ENCODE measurements at places on chromosomes 5 and 9.
A peak's percentile ranks its signal among the peaks of the same experiment; 100 is the strongest.

DNA sequence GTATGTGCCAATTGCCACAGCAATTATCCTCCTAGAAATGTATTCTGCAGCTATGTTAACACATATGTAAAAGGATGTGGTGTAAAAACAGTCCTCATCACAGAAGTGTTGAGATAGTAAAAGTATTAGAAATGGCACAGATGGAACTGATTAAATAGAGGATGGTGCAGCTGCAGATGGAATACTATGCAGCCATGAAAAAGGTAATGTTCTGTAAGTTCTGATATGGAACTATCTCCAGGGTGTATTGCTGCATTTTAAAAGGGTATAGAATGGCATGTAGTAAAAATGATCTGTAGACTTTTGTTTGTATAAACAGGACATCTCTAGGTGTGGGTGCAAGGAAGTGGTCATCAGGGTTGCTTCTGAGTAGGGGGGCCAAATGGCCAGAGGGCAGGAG lies 63.0 kb upstream of the PHYKPL start:
- DNase-seq, result no peak

- no peak for DNase-seq
Measured at GRCh38 chr9:98009936-98010335, 26.8 kb downstream of the ANP32B start.

GRCh38 chr5:30994176-30994575 lies 199.3 kb upstream of the CDH6 start:
- DNase-seq, result peak; percentile 17

GRCh38 chr5:13045897-13046551 lies 898.5 kb downstream of the DNAH5 start:
- no peak for DNase-seq

- no peak for DNase-seq
Measured at GRCh38 chr9:120900824-120901223, 23.8 kb upstream of the PHF19 start.

DNA sequence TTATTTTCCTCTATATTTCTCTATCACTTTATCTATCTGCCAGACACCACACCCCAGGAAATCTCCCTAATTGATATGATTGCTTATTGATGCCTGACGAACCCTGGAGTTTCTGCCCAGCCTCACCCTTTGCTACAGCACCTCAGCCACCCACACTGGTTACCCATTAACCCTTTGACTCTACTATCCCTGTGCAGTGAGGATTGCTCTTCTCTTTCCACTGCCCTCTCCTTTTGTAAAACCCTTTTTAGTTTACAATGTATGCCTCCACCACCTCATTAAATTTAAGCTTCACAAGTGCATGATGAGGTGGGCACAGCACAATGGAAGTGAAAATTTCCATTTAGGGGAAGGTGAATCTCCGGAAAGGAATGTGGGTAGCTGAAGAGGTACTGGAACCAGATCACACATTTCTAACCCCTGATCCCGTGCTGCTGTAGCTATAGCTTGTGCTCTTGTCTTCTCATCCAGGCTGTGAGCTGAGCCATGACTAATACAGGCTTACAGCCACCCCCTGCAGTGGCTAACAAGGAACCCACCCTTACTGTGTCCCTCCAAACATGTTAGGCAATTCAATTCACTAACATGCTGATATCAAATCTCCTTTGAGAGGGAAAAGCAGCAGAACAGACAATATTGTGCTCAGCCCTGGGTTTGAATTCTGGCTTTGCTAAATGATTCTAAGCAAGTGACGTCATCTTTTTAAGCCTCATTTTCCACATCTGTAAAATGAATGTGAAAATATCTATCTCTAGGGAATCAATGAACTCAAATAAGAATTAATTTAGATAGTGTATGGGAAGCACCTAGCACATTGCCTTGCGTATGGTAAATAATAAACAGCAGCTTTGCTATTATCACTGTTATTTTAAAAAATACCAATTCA lies 186.9 kb upstream of the TRIM32 start:
- no peak for DNase-seq

DNA sequence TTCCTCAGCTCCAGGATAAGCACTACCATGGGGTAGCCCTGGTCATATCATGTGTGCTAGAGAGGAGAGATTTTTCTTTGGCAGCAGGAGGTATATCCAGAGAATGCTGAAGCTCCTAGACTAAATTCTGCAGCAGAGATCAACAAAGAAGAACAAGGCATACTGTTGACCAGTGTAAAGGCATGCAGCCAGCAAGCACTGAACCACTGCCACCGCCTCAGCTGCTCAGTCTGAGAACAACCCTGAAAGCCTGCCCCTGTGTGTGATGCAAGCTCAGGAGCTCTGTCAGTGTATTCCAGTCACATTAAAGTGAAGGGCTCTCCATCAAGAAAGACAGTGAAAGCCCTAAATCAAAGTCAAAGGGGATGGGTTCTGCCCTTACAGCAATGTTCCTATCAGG lies 439.5 kb upstream of the CD180 start:
- DNase-seq, result no peak

- no peak for DNase-seq
Measured at GRCh38 chr5:82642313-82642712, 364.2 kb upstream of the RPS23 start.

- no peak for DNase-seq
Measured at GRCh38 chr5:74063821-74064220, 437.8 kb downstream of the ARHGEF28 start.

- DNase-seq, result peak; percentile 45
Measured at GRCh38 chr9:97615439-97616072, 17.6 kb downstream of the TSTD2 start.

DNA sequence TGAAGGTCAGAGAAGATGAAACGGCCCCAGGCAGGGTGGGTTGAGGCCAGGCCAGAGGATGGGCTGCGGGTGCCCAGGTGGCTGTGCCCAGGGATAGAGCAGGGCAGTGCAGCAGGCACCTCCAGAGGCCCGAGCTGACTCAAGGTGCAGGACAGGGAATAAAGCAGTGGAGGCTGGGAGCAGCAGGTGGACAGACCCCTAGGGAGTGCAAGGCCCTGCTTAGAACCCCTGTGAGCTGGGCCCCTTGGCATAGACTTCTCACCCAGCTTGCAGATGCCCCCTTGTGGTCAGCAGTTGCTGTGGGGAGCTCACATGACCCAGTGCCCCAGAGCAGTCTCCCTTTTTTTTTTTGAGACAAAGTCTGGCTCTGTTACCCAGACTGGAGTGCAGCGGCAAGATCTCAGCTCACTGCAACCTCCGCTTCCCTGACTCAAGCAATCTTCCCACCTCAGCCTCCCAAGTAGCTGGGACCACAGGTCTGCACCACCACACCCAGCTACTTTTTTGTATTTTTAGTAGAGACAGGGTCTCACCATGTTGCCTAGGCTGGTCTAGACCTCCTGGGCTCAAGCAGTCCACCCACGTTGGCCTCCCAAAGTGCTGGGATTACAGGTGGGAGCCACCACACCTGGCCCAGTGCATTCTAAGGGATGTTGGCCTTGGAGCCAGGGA lies 118.8 kb downstream of the WNK2 start:
- peak; percentile 42 for DNase-seq

DNA sequence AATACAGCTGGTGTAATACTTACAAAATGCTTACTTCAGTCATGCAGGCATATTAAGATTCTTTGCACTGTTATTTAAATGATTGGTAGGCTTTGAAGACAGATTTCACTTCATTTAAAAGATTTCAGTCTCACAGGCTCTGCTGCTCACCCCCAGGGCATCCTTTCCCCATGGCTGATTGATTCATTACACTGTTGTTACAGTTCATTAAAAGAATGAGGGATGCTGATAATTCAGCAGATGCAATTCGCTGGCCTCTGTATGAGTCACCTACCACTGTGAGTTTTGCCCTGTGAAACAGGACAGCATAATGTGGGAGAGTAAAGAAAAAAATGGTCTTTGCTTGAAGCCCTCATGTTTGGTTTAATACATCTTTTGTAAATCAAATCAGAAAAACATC lies 246.9 kb downstream of the CYLC2 start:
- no peak for DNase-seq

DNA sequence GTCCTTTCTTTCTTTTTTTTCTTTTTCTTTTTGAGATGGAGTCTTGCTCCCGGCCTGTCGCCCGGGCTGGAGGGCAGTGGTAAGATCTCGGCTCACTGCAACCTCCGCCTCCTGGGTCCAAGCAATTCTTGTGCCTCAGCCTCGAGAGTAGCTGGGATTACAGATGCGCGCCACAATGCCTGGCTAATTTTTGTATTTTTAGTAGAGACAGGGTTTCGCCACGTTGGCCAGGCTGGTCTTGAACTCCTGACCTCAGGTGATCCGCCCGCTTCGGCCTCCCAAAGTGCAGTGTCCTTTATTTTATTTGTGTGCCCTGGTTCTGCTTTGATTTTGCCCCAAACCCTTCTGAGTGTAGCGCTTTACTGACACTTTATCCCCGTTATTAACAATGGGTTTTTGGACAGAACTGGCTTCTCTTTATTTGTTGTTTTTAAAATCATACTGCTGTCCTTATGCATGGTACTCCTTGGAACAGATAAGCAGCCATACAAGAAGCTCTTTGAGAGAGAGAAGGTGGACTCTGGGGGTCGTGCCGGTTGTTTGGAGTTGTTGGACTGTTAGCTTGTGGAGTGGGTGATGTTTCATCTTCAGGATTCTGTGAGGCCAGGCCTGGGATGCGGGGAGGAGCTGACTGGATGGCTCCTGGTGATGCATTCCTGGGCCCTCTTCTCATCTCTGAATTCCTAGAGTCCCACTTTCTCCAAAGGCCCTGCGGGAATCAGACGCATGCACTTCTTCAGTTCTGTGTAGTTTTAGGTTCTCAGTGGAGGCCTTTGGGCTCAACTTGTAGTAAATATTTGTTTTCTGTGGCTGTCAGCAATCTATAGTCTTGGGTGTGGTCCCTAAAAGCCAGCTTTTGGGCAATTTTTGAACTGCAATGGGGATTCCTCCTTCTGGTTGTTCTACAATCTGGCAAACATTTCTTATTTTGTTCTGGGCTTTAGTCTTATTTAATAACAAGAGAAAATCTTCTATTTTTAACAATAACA lies 47.8 kb downstream of the PTTG1 start:
- no peak for DNase-seq

DNA sequence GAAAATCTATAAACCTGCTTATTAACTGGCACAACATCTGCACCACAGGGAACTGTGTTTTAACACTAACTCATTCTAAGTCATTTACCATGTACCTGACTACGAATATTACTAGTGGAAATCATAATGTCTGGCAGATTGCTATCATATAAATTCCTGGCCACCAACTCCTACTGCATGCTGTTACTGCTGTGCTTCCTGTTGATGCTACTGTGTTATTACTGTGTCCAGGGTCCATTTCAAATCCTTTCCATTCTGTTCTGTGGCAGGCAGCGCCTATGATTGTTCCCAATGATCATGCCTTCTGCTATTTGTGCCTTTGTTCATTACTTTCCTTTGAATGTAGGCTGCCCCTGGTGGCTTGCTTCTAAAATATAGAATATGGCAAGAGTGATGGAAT lies 4.7 kb upstream of the ZNF131 start:
- no peak for DNase-seq

DNA sequence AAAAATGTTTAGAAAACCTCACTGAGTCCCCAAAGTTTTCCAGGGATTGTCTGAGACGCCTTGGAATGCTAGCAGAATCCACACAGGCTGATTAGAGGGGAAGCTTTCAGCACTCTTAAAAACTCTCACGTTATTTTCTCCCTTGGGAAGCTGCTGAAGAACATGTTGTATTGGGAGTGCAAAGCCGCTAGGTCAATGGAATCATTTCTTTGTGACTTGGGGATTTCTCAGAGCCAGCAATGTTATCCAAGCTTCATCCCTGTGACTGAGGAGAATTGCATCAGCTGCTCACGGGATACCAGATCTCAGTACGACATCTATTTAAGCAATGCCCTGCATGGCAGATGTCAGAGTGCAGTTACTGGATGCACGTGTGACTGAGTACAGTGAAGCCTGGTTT lies 426.4 kb upstream of the MPDZ start:
- no peak for DNase-seq

DNA sequence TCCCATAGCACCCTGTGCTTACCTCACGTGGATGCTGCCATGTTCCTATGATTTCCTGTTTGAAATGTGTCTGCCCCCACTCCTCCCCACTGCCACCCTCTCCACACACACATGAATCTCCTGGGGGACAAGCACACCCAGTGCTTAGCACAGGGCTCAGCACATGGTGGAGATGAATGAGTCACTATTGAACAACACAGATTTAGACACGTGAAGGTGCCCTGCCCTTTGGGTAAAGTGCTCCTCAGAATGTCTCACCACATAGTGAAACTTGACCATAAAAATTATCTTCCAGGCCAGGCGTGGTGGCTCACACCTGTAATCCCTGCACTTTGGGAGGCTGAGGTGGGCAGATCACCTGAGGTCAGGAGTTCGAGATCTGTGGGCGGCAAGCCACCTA lies 98.8 kb upstream of the PCA3 start:
- no peak for DNase-seq

DNA sequence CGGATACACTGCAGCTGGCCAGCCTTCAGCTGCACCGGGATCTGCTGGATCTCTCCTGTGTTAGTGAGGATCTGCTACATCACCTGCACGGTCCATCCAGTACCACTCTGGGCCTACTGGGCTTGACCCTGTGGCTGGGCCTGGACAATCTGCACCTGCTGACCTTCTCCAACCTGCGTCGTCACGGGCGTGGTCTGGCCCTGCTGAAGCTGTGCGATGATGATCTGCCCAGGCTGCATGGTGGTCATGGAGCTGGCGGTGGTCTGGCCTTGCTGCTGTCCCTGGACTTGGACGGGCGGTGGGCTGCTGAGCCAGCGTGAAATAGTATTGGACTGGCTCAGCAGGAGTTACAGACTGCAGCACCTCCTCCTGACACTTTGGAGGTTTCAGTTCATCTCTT lies 137.1 kb upstream of the GAS1 start:
- no peak for DNase-seq

DNA sequence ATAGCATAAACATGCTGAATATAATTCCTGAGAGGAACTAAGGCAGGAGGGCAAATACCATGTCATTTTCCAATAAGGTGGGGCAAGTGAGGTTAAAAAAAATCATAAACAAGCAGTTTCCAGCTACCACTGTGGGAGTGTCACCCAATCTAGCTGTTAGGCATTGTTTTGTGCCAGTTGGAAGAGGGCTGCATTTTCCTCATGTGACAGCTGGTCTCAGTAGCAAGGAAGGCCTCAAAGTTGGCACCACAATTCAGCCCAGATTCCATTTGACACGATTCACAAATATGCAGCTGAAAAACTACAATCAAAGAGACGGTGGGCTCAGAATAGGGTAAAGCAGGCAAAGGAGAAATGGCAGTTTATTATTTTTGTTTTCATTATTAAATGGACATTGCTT lies 636.1 kb downstream of the KIF4B start:
- DNase-seq, result no peak

- no peak for DNase-seq
Measured at GRCh38 chr9:90799271-90799852, 2.3 kb upstream of the SYK start.

DNA sequence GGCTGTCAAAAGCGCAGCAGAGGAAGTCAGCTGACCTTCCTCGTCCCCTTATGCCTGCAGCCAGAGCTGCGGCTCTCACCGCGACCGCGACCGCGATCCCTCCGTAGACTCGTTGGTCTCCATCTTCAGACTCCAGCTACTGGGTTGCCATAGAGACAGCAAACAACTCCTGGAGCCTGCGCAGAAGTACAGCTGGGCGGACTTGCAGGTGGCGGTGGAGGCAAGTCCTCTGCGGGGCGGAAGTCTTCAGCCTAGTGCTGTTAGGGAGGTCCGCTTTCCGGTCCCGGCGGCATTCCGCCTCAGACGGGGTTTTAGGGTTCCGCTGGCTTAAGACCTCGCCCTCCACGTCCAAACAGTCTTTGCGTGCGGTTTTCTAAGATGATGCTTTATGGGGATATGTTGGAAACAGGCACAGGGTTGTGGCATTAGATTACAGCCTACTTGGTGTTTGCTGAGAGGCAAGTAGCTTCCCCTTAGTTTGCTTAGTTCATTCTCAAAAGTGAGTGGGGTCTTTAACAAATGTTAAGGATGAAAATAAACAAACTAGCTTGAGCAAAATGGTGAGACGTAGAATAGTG lies at the start of gene SPAG8:
Gene SPAG8 (minus strand): TSS at position 238 of the 578 bp plus-strand sequence. CDS start 115 bp downstream, at position 123.
- DNase-seq, result peak; percentile 86
